ENCODE measurements at places on chromosomes 2 and 18.

GRCh38 chr18:8856769-8857393 is 151.5 kb downstream of the MTCL1 start:
- no peak for DNase-seq

DNA sequence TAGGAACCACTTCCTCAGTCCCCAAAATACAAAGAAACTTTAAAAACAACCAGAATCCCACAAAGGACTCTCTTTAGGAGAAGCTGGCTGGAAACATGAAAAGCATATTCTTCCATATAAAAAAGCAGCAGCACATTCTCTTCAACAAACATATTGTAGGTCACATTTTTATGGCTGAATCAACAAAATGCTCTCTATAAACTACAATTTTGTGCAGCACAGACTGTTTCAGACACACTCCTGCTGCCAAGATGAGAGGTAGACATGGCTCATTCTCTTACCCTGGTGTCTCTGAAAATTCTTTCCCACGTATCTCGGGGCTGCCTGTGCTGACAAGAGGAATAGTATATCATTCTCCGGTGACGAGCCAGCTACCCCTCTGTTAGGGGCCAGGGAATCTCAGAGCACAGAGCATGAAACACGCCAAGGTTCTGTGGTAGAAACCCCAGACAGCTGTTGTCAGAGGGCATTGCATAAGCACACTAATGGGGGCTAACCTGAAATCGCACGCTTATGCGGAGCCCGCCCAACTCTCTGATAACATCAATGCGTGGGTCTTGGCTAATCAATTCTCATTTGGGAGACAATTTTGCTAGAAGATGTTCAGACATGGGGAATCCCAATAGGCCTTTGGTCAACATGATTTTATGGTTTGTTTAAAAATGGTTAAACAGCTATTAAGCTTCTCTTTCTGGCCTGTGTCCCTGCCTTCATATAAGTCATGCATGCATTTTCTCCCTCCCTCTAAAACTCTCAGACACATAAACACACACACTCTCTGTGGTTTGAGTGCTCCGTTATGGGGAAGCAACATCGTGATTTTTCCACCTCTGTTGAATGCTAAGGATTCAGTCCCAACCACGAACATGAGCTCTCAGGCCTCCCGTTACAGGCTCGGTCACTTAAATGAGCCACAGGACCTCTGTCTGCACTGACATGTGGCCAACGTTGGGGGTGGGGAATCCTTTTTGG is 177.5 kb downstream of the INO80D start:
- no peak for DNase-seq

GRCh38 chr18:68482815-68483214 is 232.1 kb downstream of the TMX3 start:
- no peak for DNase-seq

DNA sequence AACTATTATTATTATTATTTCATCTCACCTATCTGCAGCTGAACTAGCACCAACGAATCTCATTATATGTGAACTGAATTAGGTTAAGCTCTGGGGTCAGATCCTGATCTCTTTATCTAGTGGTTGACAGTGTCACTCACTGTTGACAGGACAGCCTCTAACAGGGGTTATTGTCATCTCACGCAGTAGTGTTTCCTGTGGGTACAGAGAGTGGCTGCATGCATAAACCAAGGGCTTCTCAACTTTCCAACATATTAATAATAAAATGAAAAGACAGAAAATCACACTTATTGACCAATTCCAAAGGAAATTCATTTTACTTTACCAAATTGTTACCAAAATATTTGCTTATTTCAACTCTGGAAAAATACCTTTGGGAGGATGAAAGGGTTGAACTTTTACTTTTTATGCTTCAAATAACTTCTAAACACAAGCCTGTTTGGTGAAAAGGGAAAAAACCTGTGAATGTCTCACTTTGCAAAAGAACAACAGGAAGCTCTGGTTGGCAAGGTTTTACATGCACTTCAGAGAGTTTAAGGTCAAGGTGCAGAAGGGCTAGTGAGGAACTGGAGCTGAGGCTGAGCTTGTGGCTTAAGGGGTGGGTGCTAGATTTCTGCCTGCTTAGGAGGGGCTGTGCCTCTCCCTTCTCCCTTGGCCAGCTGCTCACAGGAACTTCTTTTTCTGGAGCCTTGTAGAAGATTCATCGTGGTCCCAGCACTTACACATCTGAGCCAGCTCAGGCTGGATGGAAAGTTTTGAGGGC is 72.6 kb downstream of the CTAGE1 start:
- DNase-seq = peak; percentile 24

DNA sequence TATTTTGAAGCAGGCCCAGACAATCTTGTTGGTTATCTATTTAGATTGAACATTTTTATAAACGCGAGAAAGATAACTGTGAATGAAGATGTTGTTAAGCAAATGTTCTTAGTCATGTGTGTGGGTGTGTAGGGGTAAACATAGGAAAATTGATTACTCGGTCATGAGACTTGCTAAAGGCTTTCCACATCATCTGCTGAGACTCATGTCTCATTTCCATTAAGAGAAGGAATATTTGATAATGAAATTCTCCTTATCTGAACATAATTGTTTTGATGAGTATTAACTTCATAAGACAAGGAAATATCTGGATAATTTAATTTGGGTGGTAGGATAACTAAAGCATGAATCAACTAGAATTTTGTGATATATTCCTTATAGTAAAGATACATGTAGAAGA is 19.7 kb downstream of the CCDC102B start:
- no peak for DNase-seq

GRCh38 chr2:36492216-36492945 is 105.6 kb downstream of the FEZ2 start:
- DNase-seq = no peak

GRCh38 chr2:18623782-18624181 is 34.4 kb upstream of the NT5C1B start:
- DNase-seq = no peak

GRCh38 chr18:39366656-39367055 is 1801.1 kb upstream of the CELF4 start:
- no peak for DNase-seq

GRCh38 chr18:25360301-25360899 is 8.4 kb upstream of the ZNF521 start:
- no peak for DNase-seq

GRCh38 chr2:12161085-12161484 is 414.7 kb downstream of the LPIN1 start:
- no peak for DNase-seq

- no peak for DNase-seq
Observed at GRCh38 chr2:178208817-178209216, 14.5 kb downstream of the OSBPL6 start.

DNA sequence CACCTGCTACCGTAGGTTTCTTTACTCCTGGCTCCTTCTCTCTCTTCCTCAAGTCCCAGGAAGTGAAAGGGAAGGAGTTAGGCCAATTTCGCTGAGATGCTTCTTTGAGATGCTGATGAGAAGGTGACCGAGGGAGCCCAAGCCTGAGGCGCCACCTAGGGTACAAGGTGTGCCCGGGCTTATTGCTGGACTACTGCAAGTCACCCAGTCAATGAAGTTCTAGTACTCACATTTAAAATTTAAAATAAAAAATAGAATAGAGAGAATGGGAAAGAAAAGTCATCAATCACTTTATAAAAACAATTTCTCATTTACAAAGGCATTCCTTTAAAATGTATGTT is 45.3 kb downstream of the ACAA2 start:
- no peak for DNase-seq

DNA sequence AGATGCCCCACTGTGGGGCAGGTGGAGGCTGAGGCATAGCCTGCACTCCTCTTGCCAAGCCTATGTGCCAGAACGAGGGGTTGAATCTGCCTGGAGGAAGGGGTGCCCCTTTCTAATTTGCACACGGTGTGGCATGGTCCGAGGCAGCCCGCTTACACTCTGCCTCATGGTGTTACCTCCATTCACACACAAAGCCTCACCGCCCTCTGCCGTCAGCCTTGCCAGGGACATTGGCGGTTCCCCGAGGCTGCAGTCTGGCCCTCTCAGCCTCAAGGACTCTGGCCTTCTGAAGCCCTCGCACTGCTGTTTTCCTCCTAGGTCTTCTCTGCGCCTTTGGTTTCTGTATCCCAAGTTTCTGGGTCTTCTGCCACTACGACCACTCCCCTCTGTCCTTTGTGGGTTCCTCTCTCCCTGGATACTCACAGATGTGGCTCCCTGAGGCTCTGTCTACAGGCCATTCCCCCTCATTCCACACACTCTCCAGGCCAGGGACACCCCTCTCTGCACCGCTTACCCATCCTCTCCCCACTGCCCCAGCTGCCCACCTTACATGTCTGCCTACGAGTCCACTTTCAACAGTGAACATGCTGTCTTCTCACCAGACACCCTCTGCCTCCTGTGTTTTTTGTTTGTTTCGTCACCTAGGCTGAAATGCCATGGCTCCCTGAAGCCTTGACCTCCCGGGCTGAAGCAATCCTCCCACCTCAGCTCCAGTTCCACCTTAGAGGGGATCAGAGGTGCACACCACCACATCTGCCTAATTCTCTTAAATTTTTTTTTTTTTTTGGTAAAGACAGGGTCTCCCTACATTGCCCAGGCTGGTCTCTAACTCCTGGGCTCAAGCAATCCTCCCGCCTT is 7.9 kb upstream of the ASPRV1 start:
- no peak for DNase-seq

- no peak for DNase-seq
Observed at GRCh38 chr2:43375746-43376522, 149.5 kb upstream of the ZFP36L2 start.

All from activated gamma-delta T cell treated with anti-CD3 and anti-CD28 coated beads, Interleukin-2, amount 50 U/mL, for 16 hours (primary cell).